Cardiac muscle cell (in vitro differentiated cells and primary cell): ENCODE measurements at places on chromosomes 3 and 15.

DNA sequence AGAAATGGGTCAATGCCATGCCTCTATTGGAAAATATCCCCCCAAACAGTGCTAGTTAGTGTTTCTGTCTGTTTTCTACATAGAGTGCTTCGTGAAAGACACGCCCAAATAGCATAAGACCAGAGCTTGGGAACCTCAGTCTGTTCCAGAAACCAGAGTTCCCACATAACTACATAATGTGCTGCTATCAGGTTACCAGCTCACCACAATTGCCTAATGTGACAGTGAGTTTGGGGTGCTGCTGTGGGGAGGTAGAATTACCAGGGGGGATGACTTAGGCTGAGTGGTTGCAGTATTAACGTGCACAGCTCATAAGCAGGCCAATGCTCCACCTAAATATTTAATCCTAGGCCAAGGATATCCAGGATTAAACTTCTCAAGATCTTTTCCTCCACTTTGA, 39.2 kb downstream of the DUT start:
- DNase-seq: no peak

DNA sequence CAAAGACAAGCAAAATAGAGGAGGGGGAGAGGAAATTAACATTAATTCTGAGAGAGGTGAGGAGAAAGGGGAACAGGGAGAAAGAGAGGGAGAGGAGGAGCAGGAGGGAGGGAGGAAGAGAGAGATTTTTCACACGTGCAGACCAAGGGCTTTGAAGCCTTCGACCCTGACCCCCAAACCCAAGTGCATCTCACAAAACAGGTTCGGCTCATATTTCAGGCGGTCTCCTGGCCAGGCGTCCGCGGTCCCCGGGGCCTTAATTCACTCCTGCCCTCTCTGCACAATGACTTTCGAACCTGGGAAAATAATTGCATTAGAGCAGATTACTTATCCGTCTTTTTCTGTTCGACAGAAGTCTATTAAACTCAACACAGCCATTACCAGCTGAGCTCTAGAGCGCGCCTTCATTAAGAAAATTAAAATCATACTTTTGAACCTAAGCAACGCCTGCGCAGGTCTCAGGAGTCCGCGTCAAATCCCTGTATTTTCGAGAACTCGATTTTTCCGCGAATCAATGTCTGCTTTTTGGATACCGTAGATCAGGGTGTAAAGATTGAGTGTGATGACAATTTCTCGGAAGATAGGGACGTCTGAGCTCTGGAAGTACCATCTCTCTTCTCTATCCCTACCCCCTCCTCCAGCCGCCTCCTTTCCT, 220.7 kb downstream of the MEIS2 start:
- peak; percentile 43 for DNase-seq

DNA sequence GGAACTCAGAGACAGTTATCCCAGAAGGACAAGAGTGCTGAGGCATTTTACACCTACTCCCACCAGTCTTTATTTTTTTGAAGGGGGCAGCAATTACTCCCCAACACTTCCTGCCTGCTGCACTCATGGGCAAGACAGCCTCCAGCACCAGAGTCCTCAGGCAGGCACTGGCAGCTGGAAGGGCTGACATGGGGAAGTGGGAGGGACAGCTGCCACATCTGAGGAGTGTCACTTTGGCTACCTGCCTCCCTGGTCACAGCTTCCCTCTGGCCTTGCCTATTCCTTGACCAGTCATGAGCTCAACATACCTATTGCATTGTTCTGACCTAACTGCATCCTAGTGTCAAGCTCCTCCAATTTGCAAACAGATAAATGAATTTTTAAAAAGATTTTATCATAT, 10.2 kb upstream of the LACTB start:
- DNase-seq: no peak

DNA sequence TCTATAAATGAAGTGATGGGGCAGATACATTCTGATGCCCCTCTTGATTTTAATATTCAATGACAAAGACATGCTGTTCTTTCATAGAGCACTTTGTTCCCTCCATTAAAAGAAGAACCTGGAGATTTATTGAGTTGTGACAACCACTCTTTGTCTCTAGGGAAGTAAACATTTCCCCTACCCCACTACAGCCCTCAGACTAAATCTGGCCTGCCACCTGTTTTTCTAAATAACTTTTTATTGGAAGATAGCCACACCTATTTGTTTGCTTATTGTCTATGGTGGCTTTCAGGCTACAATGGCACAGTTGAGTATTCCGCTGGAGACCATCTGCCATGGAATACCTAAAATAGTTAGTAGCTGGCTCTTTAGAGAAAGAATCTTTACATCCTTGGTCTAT, 41.2 kb upstream of the ZNF385D start:
- no peak for DNase-seq

GRCh38 chr15:50113992-50114780, 4.8 kb downstream of the ATP8B4 start:
- DNase-seq: no peak

DNA sequence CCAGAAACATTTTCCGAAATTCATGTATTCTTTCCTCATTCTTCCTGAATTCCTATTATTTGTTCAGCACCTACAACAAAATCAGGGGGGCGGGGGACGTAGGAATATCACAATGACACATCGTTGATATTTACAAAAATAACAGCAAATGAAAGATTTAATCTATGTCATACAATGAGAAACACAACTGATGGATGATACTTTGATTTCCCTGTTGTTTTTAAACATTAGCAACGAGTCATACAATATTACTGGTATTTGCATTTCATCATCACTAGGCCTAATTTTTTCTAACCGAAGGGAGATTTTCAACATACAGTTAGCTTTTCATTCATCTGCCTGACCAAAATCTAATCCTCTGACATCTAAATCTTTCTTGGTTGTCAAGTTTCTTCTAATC, 45.3 kb upstream of the INO80 start:
- peak; percentile 17 for DNase-seq

DNA sequence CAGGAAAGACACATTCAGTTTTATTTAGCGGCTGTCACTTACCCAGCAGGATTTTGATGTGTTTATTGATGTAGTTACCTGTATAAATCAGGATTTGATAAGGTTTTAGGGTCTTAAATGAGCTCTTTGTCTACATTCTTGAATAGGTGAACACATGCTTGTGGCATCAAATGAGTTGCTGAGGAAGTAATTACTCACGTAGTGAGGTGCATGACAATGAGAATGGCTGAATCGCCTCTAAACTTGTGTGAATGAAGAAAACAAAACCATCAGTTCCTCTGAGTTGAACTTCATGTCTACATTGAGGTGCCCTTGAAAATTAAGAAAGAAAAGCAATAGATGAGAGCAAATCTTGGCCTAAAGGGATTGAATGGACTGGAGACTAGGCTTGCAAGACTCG, 245.6 kb upstream of the SATB1 start:
- no peak for DNase-seq

- DNase-seq: no peak
Observed at GRCh38 chr15:87703327-87704111, 553.0 kb downstream of the NTRK3 start.

DNA sequence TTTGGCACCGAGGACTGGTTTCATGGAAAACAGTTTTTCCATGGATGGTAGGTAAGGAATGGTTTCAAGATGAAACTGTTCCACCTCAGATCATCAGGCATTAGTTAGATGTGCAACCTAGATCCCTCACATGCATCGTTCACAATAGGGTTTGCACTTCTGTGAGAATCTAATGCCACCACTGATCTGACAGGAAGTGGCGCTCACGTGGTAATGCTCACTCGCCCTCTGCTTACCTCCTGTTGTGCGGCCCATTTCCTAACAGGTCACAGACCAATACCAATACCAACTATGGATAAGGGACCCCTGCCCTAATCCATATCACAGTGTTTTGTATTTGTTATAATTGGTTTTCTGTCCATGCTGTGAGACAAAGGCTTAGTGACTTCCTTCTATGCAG, 58.9 kb downstream of the SLMAP start:
- no peak for DNase-seq

DNA sequence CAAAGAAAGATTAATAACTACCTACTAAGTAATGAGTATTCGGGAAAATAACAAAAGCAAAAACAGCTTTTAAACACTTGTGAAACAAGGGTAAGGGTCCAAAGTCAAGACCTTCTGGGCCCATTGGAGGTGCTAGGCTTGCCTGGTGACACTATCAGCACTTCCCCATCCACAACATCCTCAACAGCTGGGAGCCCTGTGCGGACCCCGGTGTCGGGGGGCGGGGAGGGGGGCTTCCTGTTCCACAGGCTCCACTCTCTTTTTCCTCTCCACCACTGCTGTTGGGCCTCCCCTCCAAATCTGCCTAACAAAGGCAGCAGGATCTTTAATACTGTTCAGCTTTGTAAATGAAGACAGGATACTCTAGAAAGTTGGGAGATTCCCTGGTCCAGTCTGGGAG, 21.6 kb downstream of the NGRN start:
- DNase-seq: no peak

GRCh38 chr3:31614162-31614921, 81.6 kb downstream of the STT3B start:
- DNase-seq: no peak

- no peak for DNase-seq
Observed at GRCh38 chr3:121976727-121977126, 45.3 kb downstream of the ILDR1 start.

- no peak for DNase-seq
Observed at GRCh38 chr3:118077332-118077731, 957.3 kb downstream of the IGSF11 start.

DNA sequence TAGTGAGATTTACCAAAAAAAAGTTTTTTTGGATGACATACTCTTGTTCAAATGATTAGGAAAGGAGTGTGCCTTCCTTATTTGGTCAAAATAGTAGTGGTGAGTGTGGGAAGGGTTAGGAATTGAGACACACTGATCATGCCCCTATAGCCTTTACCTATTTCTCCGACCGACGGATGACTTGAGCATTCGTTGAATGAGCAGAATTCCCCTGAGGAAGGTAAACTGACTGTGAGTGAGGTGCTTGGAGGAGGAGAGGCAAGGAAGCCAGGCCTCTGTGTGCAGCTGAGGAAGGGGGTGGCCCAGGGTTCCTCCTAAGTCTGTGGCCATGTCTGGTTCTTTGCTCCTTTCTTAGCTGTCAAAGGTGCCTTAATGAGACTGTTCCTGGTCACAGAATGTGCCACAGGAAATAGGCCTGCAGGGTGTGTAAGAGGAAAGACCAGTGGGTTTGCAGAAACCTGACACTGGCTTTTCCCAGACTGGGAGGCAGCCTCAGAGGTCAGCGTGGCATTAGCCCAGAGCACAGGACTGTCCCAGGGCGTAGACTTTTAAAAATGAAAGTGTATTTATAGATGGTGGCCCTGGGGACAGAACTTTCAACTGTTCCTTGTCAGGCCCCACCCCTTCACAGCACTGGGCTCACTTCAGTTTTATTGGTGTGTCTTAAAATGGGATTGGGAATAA, 307.7 kb upstream of the C2CD4B start:
- peak; percentile 71 for DNase-seq

GRCh38 chr15:52351206-52351908, 55.8 kb upstream of the MYO5C start:
- no peak for DNase-seq

GRCh38 chr15:23642413-23643044, 5.1 kb downstream of the MAGEL2 start:
- DNase-seq: peak; percentile 66

DNA sequence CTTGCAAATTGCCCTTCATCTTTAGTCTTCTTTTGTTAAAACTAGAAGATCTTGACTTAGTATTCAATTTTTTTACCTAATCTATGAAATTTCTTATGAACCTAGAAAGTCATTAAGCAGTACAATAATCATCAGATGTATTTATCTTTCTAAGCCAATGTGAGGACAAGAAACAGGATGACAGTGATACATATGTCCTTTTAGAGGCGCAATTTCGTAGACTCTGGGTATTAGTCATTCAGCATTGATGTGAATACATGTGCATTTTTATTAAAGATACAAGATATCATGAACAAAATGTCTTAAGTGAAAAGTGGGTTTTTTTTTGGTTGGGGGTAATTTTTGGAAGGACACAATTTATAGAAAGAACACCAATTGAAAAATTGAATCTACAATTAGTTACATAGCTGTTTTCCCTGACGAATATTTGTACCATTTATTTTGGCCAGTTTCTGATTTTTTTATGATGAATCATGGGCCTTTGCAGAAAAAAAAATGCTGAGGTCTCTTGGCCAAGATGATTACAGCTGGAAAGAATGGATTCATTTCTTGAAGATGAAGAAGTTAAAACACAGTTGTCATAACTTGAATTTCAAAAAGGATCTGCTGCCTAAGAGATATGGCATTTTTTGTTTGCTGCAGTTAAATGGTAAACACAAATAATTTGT, 48.9 kb upstream of the AGTR1 start:
- peak; percentile 68 for DNase-seq
